ENCODE measurements at places on chromosomes 1 and 21. TPM values are rescaled to one million over a fixed set of nuclear protein-coding genes. Genes with fewer than 3 reads are reported as not detected.

Gene ZNF678
- 10.8 TPM for total RNA-seq

Gene ATP1A4
- total RNA-seq: not detected

Gene MYOG
- not detected for total RNA-seq

Gene GNAT2
- total RNA-seq: not detected

Gene SON
- 303 TPM for total RNA-seq

Measured in MCF 10A (cell line).